CD8-positive, alpha-beta T cell (primary cell): ENCODE measurements at places on chromosomes 2 and 18. TPM values are rescaled to one million over a fixed set of nuclear protein-coding genes. Genes with fewer than 3 reads are reported as not detected.

GRCh38 chr2:218734190-218734975 lies 23.7 kb downstream of the TTLL4 start:
- no peak for DNase-seq

GRCh38 chr2:47073641-47074040 lies 81.5 kb downstream of the STPG4 start:
- no peak for DNase-seq

DNA sequence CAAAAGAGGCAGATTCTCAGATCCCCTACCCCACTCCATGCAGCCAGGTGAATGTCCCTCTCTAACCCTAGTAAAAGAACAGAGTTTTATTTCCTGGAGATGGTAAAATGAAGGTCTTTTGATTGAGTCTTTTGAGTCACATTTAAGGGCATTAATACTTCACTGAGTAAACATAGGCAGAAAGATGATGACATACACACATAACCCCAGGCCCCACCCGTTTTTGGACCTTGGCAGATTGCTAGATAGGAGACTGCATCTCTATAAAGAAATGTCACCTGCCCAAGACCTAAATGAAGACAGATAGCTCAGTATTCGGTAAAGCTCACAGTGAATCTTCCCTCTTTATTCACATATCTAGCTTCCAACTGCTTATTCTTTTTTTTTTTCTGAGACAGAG lies 28.3 kb upstream of the PEX13 start:
- no peak for DNase-seq

The TMEM169 gene
- not detected for total RNA-seq

DNA sequence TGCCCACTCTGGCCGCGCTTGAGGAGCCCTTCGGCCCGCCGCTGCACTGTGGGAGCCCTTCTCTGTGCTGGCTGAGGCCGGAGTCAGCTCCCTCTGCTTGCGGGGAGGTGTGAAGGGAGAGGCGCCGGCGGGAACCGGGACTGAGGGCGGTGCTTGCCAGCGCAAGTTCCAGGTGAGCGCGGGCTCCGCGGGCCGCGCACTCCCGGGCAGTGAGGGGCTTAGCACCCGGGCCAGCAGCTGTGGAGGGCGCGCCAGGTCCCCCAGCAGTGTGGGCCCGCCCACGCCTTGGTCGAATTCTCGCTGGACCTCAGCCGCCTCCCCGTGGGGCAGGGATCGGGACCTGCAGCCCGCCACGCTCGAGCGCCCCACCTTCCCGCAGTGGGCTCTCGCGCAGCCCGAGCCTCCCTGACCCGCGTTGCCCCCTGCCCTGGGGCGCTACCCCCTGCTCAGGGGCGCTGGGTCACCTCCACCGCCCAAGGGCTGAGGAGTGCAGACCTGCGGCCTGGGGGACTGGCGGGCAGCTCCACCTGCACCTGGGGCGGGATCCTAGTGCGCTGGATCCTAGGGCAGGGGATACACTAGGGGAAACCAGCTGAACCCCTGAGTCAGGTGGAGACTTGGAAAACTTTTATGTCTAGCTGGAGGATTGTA lies 97.3 kb downstream of the CD8B2 start:
- DNase-seq, result no peak

- no peak for DNase-seq
Observed at GRCh38 chr2:28623582-28624405, 127.8 kb upstream of the PPP1CB start.

- DNase-seq, result no peak
Observed at GRCh38 chr2:219965287-219966194, 338.1 kb downstream of the SLC4A3 start.

DNA sequence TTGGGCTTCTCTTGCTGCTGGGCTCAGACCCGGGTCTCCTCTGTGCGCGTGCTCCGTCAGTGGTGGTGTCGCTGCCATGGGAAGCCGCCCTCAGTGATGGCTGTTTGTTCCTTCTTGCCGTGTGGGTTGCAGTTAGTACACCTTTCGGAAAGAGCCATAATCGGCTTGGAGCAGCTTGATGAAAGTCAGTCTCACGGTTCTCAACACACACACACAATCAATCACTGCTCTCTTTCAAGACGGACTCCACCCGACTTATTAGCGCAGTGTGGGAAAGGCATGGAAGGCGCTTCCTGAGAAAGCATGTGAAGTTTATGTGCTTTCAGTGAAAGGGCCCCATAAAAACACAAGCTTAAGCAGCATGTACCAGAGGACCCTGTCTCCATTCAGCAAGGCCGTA lies 64.1 kb downstream of the SOX11 start:
- no peak for DNase-seq

The ZBTB7C gene
- not detected for total RNA-seq

DNA sequence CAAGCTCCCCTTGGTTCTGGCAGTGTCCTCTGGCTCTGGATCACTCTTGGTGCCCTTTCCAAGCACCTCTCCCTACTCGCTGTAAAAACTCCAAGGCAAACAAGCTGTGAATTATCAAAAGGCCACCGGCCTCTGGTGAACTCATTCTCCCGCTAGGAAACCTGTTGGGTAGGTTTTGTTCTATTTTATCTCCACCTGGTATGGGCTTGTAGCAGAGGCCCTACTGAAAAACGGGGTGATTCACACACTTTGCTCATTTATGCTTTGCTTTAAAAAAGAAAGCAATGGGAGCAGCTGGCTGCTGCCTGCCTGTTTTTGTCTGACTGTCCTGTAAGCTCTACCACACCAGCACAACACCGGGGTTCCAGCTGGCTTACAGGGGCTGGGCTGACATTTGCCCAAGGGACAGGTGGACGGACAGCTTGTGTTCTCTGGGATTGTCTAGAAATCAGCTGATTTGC lies 56.8 kb downstream of the SH3BP4 start:
- DNase-seq, result no peak

DNA sequence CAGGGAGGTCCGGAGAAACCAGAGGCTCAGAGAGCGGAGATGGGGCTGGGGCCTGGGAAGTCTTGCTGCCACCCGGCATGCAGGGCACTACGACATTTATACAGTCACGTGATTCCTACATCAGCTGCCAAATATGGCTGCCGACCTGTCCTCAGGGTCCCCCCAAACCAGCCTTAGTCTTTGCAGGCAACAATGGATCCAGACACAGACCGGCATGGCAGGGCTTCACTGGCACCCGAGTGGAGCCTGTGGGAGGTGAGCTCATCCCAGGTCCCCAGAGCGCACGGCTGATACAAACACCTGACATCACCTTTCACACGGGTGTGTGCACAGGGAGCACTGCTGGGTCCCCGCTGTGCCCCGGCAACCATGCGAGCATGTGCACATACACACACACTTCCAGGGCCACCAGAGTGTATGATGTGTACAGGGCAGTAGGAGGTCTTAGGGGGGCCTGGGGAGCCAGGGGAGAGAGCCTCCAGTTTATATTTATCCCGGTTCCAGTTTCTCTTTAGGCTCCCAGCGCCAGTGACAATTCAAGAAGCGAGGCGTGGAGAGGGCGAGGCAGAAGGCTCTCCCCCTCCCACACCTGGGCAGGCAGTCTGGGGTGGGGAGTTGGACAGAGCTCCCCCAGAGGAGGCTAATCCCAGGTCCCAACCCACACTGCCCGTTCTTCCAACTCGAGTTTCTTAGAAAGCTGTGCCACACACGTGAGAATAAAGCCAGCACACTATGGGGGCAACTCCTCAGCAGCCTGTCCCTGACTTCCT lies 2.7 kb downstream of the SEMA4C start:
- DNase-seq, result no peak

The TP53I3 gene
- total RNA-seq, result not detected

DNA sequence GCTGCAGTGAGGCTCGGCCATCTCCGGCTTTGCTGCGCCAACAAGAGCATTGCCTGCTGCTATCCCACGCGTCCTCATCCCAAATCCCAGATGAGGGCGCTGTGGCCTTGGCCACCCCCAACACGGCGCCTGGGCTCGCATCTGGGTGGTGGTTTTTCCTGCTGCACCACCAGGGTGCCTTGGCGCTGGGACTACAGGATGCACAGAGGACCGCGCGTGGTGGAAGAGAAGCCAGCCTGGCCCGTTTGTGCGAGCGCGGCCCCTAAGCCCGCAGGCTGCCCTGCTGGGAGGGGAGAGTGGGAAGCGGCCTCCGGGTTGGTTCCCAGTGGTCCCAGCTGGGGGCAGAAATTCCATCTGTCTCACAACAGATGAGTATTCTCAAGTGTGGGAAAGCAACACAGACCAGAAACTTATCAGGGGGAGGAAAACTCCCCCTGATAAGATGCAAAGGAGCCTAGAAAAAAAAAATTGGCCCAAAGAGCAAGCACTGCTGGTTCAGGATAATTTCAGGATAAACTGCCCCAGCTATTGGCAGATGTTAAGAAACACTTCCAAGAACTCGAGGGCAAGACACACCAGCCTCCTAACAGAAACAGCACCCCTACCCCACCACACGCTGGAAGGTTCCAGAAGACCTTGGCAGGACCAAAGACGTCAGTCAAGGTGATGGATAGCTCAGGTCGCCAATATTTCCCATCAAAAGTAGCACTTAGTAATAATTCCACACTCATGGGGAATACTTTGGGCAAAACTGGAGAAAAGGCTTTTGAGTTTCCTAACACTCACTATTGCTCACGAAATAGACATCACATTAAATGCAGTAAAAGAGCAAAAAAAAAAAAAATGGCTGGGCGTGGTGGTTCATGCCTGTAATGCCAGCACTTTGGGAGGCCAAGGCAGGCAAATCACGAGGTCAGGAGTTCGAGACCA lies 152.1 kb downstream of the PXDN start:
- DNase-seq, result no peak

The MAPK4 gene
- not detected for total RNA-seq

The MRPL33 gene
- total RNA-seq, result 35.8 TPM

DNA sequence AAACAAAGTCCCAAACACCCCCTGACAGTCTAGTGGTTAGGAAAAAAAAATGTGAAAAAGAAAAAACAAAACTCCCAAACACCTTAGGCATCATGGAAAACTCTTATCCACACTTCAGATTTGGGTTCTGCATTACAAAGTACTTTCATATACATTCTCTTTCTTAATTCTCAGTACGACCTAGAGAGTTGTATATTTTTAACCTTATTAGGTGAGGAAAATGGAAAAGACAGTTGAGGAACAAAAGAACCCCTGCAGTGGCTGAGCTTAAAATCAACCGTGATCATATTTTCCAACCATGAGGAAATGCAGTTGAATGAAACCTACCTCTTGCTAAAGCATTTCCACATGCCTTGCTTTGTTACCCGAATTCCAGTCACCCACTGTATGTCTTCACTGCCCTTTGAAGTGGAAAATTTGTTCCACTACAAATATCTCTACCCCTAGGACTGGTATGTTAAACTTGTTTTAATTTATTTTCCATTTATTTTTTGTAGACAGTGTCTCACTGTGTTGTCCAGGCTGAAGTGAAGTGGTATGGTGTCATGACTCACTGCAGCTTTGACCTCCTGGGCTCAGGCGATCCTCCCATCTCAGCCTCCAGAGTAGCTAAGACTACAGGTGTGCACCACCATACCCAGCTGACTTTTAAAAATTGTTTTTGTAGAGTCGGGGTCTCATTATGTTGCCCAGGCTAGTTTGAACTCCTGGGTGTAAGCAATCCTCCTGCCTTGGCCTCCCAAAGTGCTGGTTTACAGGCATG lies 56.9 kb upstream of the LPIN2 start:
- no peak for DNase-seq

DNA sequence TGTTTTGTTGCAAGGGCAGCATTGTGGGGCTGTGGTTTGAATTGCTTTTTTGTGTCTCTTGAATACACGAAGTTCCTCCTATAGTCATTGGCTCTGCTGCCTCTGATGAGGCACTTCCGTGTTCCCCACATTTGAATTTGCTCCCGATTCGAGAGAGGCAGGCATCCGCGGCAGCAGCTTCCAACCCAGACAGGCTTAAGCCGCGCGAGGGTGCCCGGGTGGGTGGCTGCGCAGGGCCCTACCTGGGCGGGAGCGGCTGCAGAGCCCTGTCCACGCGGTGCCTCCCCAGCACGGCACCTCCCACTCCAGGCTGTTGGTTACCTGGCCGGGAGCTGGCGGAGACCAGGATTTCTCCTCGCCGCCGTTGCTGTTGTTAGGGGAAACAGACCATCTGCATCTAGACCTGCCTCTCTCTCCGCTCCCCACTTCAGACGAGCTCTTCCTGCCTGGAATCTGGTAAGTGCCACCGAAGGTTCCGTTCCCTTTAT lies 151.3 kb downstream of the NEDD4L start:
- peak; percentile 41 for DNase-seq

The SNTG2 gene
- total RNA-seq, result 5.3 TPM

DNA sequence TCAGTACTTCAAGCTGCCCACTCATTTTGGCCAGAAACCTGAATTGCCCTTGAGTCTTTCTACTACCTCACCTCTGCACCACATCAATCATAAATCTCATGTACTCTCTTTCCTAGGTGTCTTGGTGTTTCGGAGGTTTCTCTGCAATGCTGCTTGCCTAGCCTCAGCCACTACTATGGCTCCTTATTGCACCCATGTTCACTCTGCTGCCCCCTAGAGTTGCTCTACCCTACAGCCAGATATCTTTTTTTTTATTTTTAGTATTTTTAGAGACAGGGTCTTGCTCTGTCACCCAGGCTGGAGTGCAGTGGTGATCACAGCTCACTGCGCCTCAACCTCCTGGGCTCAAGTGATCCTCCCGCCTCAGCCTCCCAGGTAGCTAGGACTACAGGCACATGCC lies 413.0 kb downstream of the PTPRM start:
- DNase-seq, result no peak

The TEKT4 gene
- not detected for total RNA-seq

DNA sequence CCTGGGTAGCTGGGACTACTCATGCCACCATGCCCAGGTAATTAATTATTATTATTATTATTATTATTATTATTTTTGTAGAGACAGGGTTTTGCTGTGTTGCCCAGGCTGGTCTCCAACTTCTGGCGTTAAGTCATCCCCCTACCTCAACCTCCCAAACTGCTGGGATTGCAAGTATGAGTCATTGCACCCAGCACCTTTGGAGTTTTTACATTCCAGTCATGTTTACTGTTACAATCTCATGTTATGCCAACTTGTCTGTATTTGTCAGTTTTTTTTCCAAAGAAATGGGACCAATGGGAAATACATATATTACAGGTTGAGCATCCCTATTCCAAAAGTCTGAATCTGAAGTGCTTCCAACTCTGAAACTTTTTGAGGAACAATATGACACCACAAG lies 903.8 kb downstream of the SLC4A3 start:
- no peak for DNase-seq

GRCh38 chr2:104078431-104079157 lies 775.3 kb upstream of the POU3F3 start:
- no peak for DNase-seq

- DNase-seq, result no peak
Observed at GRCh38 chr2:9264301-9264700, 57.7 kb downstream of the ASAP2 start.

The ROCK1 gene
- 94.7 TPM for total RNA-seq

- DNase-seq, result no peak
Observed at GRCh38 chr2:128623776-128624761, 305.4 kb upstream of the HS6ST1 start.

GRCh38 chr2:239197146-239197545 lies 203.7 kb downstream of the HDAC4 start:
- DNase-seq, result no peak

The RNF125 gene
- 162 TPM for total RNA-seq

The KCTD18 gene
- 17.9 TPM for total RNA-seq

- DNase-seq, result no peak
Observed at GRCh38 chr2:44102790-44103562, 65.7 kb upstream of the PPM1B start.

GRCh38 chr2:230447455-230448451 lies 31.8 kb downstream of the SP100 start:
- no peak for DNase-seq

- no peak for DNase-seq
Observed at GRCh38 chr2:233034091-233034882, 1.8 kb downstream of the NEU2 start.
